Stimulated activated CD4-positive, alpha-beta T cell treated with anti-CD3 and anti-CD28 coated beads, Interleukin-12 subunit alpha, Interleukin-12 subunit beta, amount 100 ng/mL, for 4 hours (primary cell): ENCODE measurements at places on chromosomes 13 and 19.

GRCh38 chr19:44908836-44909261 is 3.3 kb downstream of the APOE start:
- no peak for DNase-seq

GRCh38 chr19:58003174-58003828 is 681 bp upstream of the ZNF606 start:
- DNase-seq: peak; percentile 3

- no peak for DNase-seq
These were observed 600.5 kb upstream of the KLHL1 start for GRCh38 chr13:70708775-70709174.

- no peak for DNase-seq
These were observed 353.6 kb downstream of the SPRY2 start for GRCh38 chr13:79987323-79987722.

DNA sequence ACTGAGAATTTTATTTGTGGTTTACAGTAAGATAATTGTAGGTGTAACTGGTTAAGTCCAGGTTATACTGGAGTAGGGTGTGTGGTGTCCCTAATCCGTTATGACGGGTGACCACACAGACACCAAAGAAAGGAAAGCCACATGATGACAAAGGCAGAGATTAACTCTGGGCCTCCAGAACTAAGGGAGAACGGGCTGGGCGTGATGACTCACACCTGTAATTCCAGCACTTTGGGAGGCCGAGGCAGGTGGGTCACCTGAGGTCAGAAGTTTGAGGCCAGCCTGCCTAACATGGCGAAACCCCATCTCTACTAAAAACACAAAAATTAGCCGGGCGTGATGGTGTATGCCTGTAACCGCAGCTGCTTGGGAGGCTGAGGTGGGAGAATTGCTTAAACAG is 10.2 kb upstream of the FUT2 start:
- no peak for DNase-seq

GRCh38 chr19:42325896-42326771 is 699 bp downstream of the MEGF8 start:
- peak; percentile 18 for DNase-seq

DNA sequence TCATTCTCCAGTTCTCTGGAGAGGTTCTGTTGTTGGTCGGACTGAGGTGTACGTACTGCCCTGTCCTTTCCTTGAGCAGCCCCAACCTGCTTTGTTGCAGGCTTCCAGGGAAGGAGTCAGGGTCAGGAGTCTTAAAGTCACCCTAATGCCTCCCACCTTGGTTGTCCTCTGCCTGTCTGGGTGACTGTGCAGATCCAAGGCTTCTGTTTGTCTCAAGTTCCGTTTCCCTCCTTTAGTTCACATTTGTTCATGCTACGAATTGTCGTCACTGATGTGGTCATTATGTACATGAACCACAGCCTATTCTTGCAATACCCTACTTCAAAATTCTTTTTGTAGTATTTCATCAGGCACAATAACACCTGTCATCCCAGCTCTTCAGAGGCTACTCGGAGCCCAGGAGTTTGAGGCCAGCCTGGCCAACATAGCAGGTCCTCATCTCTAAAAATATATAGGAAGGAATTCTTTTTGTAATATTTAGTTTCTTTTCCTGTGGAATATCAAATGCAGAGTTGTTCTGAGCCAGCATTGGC is 7.4 kb downstream of the ZNF586 start:
- no peak for DNase-seq

- DNase-seq: no peak
These were observed 614 bp upstream of the PNMA8A start for GRCh38 chr19:46471811-46472543.

- no peak for DNase-seq
These were observed 1.1 kb downstream of the NUDT19 start for GRCh38 chr19:32692727-32693061.

DNA sequence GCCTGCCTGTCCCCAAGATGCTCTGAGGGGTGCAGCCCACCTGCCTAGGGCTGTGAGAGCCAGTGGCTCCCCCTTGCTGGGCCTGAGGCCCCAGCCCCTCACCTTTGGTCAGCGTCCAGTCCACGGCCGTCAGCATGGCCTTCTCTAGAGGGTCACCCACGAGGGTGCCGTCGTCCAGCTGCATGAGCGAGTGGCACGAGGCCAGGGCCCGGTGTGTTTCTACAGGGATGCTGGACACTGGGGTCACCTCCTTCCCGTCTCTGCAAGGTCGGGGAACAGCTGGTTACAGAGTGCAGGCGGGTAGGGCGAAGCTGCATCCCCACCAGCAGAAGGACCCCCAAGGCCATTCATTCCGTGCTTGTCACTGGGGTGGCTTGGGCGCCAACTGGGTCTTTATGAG is 9.0 kb downstream of the ATP13A1 start:
- DNase-seq: no peak

GRCh38 chr13:50531917-50532899 is 311.3 kb downstream of the DLEU7 start:
- DNase-seq: no peak

DNA sequence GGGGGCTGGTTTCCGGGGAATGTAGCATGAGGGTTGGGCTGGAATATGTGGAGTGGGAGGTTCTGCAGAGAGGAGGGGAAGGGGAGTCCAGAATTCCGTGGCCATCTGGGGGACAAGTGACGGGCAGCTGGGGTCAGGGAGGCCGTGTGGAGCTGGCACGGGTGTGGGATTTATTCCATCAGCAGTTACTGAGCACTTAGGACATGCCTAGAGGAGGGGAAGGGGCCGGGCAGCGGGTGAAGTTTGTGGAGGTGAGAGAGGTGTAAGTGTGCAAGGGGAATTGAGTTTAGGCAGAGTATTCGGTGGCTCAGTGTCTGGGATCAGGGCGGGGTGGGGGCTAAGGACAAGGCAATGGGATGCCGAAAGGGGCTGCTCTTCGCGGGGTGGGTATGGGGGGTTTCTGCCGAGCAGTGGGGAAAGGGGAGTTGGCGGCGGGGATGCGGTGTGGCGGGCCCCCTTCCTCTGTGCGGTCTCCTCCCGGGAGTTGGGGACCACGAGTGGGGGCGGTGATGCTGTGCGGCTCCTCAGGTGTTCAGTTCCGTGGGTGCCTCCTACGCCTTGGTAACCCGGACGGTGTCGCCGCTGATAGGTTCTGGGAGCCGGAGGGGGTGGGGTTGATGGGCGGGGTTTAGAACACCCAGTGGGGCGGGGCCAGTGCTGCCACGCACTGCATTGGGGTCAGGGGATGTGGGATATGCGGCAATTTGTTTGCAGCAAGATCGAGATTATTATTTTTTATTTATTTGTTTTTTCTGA is 5.4 kb downstream of the CCDC61 start:
- peak; percentile 68 for DNase-seq

DNA sequence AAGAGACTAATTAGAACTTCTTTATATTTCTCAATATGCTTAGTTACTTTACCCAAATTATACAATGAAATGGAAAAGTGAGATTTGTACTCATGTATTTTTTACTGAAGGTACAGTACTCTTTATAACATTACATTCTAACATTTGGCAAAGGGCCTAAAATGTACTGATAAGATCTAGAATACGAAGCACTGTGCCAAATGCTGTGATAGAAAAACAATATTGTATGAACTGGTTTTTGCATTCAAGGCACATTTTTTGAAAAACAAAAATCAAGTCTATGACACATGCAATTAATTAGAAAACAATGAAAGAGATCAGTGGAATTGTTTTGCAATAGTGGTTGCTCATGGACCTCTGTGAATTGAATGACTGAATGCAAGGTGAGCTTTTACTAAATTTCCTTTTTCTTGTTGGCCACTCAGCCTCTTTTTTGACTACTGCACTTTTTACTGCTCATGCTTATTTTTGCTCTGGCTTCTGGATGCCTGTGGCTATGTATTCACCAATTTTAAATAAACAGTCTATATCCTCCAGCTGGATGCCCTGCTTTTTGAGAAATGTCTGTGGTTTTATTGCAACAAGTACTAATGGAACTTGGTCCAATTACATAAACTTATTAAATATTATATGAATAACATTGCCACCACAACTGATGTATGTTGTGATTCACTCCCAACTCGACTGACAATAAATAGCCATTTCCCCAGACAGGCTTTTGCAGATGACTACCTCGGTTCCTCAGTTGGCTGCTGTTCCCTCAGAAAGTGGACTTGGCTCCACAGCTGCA is 41.4 kb upstream of the OBI1 start:
- DNase-seq: no peak

DNA sequence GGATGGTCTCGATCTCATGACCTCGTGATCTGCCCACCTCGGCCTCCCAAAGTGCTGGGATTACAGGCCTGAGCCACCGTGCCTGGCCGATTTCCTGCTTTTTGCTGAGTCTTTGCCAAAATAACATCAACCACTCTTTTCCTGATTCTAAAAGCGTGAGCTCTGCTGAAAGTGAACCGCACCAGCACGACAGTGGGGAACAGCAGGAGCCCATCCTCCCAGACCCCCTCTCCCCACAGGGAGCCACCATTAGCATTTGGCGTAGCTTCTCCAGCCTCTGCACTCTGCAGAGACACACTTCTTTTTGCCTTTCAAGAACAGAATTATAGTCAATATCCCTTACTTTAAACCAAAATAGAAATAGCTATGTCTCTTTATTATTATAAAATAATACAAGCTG is 41.3 kb downstream of the MYH14 start:
- DNase-seq: no peak

- peak; percentile 36 for DNase-seq
These were observed 42.3 kb downstream of the GJA3 start for GRCh38 chr13:20118268-20119140.

- DNase-seq: no peak
These were observed 641 bp upstream of the SOX21 start for GRCh38 chr13:94712812-94713560.

DNA sequence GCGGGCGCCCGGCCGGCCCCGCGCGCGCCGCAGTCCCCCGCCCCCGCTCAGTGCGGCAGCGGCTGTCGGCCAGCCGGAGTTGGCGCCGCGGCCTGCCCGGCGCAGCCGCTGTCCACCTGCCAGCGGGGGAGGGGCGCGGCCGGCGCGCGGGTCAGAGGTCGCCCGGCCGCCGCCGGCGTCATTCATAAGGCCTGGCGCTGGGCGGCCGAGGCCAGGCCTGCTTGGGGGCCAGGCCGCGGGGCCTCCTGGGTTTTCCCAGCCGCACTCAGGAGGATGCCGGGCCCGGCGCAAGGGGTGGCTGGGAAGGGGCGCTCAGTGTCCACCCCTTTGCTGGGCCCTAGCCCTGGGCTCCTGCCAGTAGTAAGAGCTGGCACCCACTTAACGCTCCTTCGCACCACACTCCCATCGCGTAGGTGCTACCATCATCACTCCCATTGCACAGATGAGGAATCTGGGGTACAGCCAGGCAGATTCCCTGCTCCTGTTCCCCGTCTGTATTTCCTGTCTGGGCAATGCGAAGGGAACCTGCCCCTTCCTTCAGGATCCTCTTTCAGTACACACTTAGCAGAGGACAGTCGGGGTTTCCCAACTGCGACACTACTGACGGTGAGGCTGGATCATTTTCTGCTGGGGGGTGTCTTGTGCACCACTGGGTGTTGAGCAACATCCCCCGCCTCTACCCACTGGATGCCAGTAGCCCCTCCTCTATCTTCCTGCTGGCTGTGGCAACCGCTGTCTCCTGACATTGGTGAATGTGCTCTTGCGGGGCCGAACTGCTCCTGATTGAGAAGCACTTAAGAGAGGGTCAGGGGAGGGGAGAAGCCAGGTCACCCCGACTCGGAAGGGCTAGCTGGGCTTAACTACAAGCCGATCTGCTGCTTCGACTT is 846 bp upstream of the PRKACA start:
- DNase-seq: peak; percentile 15

DNA sequence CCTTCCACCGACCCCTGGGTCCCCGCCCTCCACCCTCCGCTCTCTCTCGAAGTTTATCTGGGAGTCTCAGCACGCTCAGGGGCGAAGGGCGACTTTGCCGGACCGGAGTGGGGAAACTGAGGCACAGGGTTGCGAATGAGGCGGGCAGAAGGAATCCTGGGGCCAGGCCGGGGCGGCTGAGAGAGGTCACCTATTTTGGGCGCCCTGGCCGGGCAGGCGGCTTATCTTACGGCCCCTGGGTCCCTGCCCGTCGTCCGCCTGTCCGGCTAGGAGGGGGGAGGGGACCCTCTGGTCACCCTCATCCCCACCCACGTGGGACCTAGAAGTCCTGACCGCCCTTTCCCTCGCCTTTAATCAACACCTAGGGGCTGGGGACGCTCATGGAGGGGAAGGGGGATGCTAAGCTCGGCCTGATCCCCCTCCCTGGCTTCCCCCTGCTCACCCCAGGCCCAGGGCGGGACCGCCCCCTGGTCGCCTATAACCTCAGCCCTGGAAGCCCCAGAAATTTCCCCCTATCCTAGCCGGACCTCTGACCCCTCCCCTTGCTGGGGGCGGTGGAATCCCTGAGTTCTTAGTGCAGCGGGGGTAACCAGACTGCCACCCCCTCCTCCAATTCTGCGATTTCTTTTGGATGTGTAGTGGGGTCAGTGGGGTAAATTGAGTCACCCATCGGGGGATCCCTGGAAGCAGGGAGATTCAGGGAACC is 556 bp downstream of the TRIP10 start:
- peak; percentile 15 for DNase-seq

DNA sequence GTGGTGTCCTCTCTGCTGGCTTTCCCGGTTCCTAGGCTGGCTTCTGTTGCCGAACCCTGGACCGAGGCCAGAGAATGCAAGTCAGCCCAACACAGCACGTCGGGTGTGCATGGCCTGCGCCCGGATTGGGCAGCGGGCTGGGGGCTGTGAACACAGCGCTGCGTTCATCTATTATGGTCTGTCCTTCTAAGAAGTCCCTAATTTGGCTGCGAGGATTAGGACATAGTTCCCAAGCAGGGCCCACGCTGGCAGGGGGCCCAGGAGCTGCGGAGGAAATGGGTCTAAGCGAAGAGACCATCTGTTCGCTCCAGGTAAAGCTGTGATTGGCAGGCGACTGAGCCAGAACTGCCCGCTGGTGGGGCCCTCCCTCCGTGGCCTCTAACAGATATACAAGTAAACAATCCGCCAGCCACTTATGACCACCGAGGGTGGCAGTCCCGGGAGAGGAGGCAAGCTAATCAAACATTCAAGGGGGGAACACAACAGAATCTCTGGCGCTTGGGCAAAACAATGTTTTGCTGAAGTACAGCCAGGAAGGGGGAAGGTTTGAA is 6.0 kb downstream of the SYCE2 start:
- DNase-seq: no peak

DNA sequence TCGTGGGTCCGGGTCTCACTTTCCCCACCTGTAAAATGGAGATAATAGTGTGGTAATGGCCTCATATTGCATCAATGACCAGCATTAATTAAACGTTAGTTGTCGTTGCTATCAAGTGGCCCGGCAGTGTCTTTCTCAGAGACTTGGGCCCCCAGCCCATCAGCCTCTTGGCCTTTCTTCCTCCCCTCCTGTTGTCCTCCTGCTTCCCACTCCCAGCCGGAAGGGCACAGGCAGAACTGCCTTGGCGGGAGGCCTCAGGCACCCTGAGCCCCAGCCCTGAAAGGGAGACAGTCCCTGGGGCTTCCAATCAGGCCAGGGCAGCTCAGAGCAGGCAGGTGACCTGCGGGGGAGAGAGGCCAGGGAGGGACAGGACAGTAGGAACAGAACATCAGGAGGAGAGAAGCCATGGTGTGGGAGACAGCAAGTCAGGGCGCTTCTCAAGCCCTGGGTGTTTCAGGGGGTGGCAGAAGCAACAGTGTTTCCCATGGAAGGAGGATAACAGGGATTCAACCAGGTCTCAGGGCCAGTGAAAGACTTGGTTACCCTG is 4.6 kb downstream of the MARK4 start:
- DNase-seq: no peak

GRCh38 chr19:8336072-8336569 is 6.9 kb downstream of the KANK3 start:
- no peak for DNase-seq

- no peak for DNase-seq
These were observed 1193.1 kb upstream of the MIR17HG start for GRCh38 chr13:90154311-90154960.

GRCh38 chr13:46606970-46607369 is 54.0 kb downstream of the LRCH1 start:
- no peak for DNase-seq
